ENCODE measurements at places on chromosomes 13 and 19.
A peak's percentile ranks its signal among the peaks of the same experiment; 100 is the strongest.

DNA sequence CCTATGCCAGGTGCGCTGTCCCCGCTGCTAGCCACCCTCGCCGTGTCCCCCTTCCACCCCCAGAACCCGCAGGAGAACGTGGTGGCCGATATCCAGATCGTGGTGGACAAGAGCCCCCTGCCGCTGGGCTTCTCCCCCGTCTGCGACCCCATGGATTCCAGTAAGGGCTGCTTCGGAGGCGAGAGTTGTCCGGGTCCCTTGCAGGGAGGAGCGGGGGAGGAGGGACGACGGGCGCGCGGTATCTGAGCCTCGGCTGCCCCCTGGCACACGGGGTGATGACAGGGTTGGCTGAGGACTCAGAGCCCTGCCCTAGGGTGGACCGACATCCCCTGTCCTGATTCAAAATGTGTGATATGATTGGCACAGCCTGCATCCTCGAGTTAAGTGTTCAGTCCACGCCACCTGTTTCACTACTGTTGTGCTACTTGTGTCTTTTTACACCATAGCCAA, 653 bp downstream of the MVB12A start:
- DNase-seq, result peak; percentile 32

DNA sequence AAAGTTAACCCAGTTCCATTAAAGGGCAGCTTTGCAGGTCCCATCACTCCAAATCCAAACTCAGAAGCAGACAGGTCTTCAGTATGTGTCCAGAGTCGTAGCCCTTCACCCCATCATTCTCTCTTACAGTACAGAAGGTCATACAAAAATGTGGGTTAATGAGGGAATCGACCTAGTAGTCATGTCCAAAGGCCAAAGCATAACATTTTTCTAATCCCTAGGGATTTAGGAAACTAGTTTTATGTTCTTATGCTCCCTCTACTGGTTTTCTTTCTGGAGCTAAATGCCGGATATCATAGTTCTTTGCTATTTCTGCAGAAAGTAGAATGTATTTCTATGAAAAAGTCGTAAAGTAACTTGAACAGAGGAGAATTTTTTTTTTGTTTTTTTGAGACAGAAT, 72.2 kb downstream of the DHRS12 start:
- no peak for DNase-seq

DNA sequence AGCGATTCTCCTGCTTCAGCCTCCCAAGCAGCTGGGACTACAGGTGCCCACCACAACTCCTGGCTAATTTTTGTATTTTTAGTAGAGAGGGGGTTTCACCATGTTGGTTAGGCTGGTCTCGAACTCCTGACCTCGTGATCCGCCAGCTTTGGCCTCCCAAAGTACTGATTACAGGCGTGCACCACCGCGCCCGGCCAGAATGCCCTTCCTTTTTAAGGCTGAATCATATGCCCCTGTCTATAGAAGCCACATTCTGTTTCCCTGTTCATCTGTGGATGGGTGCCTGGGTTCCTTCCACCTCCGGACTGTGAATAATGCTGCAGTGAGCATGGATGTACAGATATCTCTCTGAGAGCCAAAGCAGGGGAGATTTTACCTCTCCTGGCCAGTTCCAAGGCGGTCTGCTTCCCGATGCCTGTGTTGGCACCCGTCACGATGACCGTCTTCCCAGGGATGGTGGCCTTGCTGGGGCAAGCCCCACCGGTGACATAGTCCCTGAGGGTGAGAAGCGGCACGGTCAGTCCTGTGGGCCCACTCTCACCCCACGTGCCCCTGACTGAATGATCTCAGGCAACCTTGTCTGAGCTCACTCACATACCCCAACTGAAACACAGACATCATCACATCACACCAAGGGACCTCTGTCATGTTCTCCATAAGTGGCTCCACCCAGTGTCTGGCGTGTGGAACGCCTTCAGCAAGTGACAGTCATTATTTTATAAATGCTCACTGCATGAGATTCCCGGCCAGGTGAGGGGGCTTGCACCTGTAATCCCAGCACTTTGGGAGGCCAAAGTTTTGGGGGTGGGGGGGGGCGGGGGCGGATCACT, 4.0 kb downstream of the RDH13 start:
- no peak for DNase-seq

DNA sequence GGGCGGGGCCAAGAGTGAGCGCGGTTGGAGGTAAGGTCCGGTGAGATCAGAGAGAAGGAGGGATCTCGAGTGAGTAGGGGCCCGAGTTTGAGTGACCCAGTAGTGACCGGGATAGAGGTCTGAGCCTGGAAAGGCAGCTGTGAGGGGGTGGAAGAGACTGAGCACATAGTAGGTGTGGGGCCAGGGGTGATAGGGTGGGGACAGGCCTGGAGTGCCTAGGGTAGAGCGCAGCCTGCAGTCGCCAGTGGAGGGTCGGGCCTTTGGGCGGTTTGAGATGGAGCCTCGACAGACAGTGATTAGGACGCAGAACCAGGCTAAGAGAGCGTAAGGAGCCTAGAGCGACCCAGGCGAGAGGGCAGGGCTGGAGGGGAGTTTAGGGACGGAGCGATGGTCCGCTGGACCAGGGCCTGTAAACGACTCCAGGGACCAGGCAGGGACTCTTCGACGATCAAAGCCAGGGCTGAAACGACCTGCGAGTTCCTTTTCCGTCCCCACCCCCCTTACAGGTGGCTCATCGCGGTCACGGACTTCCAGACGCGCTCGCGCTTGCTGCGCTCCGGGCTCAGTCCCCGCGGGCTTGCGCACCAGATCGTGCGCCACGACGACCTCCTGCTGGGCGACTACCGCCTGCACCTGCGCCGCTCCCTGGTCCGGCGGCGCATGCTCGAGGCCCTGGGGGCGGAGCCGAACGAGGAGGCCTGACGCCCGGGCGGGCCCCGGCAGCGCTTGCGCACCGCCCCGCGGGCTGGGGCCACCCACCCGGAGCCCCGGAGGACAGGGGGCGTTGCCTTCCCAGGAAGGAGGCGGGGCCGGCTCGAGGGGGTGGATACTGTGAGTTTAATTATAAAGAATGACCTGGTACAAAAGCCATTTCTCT, 9.4 kb downstream of the C19orf81 start:
- DNase-seq, result peak; percentile 56

GRCh38 chr19:37334179-37335071, 36.5 kb upstream of the ZNF527 start:
- DNase-seq, result peak; percentile 91

DNA sequence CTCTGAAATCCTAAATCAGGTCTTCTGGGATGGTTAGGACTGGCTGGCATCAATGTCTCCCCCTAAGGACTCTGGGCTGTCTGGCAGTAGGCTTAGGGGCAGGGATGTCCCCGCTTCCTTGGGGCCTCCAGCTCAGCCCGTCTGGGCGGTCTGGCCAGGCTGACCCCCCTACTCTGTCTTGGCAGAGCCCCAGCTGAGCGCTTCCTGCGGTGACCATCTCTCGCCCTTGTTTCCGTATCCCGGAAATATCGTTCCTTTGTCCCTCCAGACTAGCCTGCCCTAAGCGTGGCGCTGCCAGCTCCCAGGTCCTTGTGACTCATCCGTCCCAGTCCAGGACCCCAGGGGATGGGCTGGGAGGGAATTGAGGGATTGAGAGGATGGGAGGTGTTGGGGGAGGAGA, 11.3 kb downstream of the GTPBP3 start:
- no peak for DNase-seq

DNA sequence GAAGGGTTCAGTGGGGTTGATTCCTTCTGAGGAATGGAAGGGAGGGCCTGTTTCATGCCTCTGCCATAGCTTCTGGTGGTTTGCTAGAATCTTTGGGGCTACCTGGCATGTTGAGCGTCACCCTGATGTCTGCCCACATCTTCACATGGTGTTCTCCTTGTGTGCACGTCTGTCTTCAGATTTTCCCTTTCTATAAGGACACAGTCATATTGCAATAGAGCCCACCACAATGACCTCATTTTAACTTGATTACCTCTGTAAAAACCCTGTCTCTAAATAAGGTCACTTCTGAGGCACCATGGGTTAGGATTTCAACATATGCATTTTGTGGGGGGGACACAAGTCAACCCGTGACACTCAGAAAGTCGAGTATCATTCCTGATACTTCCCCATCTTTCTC, 257.9 kb downstream of the COG6 start:
- no peak for DNase-seq

GRCh38 chr13:75804054-75804453, 167.9 kb downstream of the LMO7 start:
- DNase-seq, result no peak

- DNase-seq, result no peak
These were observed 615.5 kb downstream of the FGF9 start for GRCh38 chr13:22286338-22286737.

DNA sequence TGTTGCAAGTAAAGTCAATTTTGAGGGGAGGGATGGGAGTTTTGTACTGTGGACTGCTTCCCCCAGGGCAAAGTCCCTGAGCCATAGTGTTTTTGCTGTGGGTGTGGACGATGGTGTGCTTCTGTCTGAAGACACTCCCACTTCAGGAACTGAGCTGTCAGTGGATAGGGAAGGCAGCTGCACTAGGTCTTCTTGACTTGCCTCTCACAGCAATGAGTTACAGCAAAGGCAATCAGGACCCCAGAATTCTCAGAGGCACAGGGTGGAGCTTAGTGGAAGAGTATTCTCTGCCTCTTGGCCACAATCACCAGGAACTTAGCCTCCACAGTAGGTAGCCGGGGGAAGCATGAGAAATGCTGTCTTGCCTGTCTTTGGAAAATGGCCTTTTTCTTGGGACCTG, 1416.6 kb upstream of the MIR17HG start:
- DNase-seq, result no peak

DNA sequence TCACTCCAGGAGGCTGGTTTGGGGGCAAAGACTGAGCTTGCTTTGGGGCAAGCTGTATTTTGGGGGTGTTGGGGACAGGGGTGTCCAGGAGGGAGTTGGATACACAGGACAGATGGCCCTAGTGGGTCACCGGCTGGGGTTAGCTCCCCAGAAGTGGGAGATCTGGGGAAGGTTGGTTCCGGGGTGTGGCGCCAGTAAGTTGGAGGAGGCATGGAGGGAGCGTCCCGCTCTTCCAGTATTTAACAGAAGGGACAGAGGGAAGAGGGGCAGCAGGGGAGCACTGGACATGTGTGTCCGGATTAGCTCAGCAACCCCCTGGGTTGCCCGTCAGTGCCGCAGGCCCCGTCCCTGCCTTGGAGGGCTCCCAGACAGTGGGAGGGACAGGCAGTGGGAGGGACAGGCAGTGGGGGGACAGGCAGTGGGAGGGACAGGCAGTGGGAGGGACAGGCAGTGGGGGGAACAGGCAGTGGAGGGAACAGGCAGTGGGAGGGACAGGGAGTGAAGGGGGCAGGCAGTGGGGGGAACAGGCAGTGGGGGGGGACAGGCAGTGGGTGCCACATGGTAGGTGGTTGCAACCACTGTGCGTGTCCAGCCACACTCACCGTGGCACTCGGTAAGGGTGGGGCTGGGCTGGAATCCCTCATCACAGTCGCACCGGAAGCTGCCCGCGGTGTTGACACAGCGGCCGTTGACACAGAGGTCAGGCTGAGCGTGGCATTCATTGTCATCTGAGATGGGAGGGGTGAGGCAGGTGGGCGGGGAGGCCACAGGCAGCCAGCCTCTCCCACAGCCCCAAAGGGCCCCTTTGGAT, 33.2 kb downstream of the CCL25 start:
- no peak for DNase-seq

- DNase-seq, result no peak
These were observed 166.4 kb downstream of the DCLK1 start for GRCh38 chr13:35964863-35965180.

DNA sequence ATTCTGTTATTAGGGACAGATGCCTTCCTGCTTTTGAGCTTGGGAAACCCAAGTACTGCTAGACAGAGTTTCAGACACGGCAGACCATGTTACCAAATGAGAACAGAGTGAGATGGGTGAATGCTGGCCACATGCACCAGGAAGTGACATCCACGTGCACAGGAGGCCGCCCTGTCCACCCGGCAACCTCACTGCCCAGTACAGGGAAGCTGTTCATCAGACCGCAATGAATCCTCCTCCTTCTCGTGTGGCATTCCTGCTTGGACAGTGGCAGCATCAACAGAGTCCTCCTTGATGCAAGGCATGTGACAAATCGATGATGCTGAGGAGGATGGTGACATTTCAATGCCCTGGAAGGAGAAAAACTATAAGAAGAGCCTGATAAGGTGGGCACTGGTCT, 191.0 kb upstream of the SOX1 start:
- no peak for DNase-seq

DNA sequence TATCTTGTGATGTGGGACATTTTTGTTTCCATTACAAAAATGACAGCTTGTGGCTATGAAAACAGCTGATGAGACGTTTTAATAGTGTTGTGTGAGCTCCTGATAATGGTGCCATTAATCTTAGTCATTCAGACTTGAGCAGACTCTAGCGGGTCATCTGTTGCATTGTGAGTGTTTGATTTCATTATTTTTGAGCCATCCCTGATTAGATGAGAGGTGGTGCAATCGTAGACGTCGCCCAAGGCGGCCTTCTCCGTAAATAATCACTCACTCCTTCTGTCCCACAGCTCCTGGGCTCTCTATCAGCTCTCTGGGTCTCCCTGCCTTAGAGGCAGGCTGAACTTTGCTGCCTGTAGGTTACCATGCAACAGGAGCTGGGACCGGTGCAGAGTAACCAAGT, 528.0 kb upstream of the SGCG start:
- no peak for DNase-seq

DNA sequence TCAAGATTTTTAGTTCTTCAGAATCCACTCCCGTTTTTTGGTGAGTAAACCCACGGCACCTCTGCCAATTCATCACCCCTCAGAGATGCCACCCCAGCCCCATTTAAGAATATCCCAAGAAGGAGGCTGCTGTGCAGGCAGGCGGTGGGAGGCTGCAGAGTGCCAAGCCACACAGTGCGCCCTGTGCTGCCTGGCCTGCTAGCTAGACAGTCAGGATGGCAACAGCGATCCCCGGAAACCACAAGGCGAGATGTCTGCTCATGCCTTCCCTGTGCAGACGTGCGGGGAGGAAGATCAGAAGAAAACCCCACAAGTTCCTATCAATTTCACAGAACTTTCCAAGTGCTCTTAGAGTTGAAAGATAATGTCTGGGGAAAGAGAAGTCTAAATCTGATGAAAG, 64.8 kb upstream of the GPR183 start:
- DNase-seq, result peak; percentile 73

DNA sequence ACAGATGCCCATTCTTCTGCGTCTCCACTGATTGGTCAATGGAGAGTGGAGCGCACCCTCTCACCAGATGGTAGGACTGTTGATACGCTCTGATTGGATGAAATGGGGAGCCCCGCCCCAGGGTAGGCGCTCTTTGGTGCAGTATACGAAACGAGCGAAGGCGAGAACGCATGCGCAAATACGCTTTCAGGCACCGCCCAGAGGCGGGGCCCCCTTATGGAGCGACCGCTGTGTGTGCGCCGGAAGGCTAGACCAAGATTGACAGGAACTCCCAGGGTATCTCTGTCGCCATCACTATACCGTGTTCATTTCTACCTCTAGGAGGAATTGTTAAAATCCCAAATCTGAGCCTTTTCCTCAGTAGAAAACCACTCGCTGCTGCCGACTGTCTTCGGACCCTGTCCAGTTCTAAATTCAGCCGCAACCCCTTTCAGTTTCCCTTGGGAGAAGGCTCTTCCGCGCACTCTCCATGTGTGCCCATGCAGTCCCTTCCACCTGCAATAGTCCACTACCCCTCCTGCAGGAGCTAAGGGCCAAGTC, 720 bp upstream of the HNRNPL start:
- no peak for DNase-seq

GRCh38 chr19:13920940-13921747, 15.1 kb downstream of the CC2D1A start:
- DNase-seq, result peak; percentile 51

Measured in CD4-positive, alpha-beta T cell treated with Interleukin-10 for 1 hour (primary cell).